ENCODE measurements at places on chromosomes 7 and 10. TPM values are rescaled to one million over a fixed set of nuclear protein-coding genes. Genes with fewer than 3 reads are reported as not detected.

- DNase-seq: no peak
- no peak overlapping the region for H3K27ac ChIP-seq
- H3K4me1 ChIP-seq: no peaks in the 10 kb centered on the region
- no peak overlapping the region for H3K4me3 ChIP-seq
These were observed 75.5 kb downstream of the COPG2 start for GRCh38 chr7:130593033-130593432.

- no peaks in the 10 kb centered on the region for H3K27me3 ChIP-seq
- no peak for DNase-seq
- H3K4me3 ChIP-seq: no peak overlapping the region
- H3K4me1 ChIP-seq: no peaks in the 10 kb centered on the region
These were observed 29.9 kb downstream of the CYTH3 start for GRCh38 chr7:6242561-6242960.

GRCh38 chr10:129896136-129896859 lies 67.8 kb downstream of the EBF3 start:
- H3K4me3 ChIP-seq: no peak overlapping the region
- no peaks in the 10 kb centered on the region for H3K4me1 ChIP-seq
- H3K27ac ChIP-seq: no peak overlapping the region
- H3K27me3 ChIP-seq: peaks cover 14% of the 10 kb centered on the region
- H3K36me3 ChIP-seq: no peaks in the 10 kb centered on the region

The BTBD16 gene
- 1.2 TPM for total RNA-seq
